ENCODE measurements at places on chromosomes 6 and 20.

- no peak for DNase-seq
Observed at GRCh38 chr6:44088827-44089590, 38.2 kb downstream of the MRPL14 start.

- no peak for DNase-seq
Observed at GRCh38 chr20:24684956-24685691, 215.7 kb downstream of the SYNDIG1 start.

DNA sequence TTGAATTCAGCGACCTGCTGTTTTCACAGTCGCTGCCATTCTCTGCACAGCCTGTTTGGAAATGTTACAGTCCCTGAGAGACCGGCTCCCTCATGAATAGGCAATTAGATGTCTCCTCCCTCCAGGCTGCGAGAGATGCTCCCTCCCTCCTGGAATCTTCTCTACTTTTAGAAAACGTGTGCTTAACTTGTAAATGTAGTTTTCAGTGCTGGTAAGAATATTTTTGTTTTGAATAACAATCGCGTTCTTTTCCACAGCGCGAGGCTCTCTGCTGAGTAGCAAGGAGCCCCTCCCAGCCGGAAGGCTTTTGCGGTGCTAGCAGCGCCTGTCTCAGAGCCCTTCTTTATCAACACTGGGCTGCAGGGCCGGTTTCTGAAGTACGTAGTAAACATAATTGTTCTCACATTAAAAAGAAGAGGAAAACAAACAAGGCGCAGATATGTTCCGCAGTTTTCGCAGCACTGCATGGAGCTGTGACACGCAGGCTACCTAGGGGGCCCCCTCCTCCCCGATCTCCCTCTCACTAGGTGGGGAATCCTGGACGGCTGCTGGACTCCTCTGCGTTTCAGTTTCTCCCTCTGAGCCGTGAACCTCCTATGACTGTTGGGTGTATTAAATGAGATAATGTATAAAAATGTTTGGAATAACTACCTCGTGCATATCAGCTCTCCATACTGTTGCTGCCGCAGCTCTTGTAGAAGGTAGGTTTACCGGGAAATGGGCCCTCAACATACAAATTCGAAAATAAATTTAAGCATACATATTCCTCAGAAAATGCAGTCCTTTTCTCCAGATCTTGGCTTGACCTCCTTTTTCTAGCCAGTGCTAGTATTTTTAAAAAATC is 79.0 kb upstream of the SPACA1 start:
- DNase-seq = peak; percentile 28

- DNase-seq = no peak
Observed at GRCh38 chr6:63440057-63440456, 120.3 kb upstream of the LGSN start.

GRCh38 chr6:67224989-67225388 is 1410.1 kb upstream of the ADGRB3 start:
- DNase-seq = no peak

- no peak for DNase-seq
Observed at GRCh38 chr6:106254636-106255035, 70.9 kb downstream of the ATG5 start.

DNA sequence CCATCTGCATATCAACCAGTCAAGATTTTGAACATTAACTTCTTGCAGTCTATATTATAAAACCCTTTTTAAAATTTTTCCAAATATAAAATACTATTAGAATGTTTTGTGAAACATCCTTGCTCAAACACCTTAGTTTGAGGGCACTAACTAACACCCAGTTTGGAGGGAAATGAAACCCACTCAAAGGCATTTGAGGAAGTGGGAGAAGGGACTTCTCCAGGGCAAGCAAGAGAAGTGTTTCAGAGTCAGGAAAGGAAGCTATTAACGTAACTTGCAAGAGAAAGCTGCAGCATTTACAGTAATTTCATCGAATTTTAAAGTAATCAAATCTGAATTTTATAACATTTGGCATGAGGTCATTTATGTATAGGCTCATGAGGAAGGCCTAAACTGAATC is 21.3 kb downstream of the MTFR2 start:
- DNase-seq = no peak

- DNase-seq = peak; percentile 24
Observed at GRCh38 chr20:5448449-5449118, 131.8 kb upstream of the PROKR2 start.

DNA sequence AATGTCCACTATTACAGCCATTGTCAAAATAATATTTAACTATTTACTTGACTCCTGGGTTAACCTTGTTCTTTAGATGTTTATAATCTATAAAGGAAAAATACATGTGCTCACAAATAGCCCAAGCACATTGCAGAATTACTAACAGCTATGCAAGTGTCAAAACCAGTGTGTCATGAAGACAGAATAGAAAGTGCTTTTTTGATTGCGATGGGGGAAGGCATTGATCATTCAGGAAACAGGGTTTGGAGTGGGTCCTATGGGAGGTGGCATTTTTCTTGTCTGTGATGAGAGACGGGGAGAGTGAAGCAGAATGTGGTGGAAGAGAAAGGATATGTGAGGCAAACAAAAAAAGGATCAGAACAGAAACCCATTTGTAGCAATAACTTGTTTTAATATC is 1.0 kb upstream of the AGPAT4 start:
- no peak for DNase-seq

- peak; percentile 51 for DNase-seq
Observed at GRCh38 chr6:110039981-110040383, 61.9 kb downstream of the GPR6 start.

DNA sequence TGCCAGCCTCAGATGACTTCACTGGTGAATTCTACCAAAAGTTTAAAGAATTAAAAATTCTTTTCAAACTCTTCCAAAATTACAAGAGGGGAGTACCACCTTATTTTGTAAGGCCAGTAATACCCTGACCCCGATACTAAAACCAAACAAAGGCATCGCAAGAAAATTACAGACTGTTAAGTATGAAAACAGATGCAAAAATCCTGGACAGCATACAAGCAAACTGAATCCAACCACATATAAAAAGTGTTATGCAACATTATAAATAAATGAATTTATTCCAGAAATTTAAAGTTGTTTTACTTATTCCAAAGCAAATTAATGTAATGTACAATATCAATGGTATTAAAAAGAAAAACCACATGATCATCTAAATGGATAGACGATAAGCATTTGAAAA is 873.6 kb upstream of the GJE1 start:
- DNase-seq = no peak

DNA sequence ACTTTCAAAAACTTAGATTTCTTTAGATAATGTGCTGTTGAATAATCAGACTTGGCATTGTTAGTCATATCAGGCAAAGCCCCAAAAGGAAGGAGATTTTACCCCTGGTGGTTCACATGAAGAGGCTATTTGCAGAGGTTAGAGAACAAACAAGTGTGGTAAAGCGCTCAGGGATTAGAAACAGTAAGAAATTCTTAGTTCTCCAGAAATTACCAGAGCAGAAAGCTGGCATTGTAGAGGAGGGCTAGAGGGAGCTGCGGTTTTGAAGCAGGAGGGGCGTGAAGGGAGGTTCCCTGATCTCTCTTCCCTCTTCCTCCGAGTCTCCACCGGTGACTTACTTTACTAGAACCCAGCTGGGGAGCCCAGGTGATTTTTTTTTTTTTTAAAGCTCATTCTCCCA is 10.2 kb downstream of the MYO6 start:
- DNase-seq = no peak

- no peak for DNase-seq
Observed at GRCh38 chr6:103895136-103895535, 964.6 kb downstream of the HACE1 start.

DNA sequence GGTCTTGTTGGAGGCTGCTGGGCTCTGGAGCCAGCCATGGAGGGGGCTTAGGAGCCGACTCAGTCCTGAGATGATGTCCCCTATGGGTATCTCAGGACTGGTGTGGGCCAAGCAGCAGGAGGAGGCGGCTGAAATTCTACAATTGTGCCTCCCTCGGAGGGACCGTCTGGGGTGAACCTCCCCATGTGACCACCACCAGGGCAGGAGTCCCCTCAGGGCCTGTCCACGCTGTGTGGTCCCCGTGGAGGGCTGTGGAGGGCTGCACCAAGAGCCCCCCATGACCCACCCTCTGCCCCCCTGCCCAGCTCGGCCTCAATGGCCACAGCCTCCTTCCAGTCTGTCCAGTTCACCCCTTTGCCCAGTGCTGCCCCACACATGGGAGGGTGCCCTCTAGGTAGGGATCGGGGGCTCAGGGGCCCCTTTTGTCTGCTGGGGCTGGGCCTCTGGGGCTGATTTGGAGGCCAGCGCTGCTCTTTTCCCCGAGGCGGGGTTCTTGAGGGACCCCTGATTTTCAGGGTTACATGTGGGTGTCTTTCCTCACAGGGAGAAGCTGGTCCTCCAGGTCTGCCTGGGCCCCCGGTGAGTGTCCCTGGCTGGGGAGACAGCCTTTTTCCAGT is 1.2 kb downstream of the COL9A3 start:
- DNase-seq = no peak

DNA sequence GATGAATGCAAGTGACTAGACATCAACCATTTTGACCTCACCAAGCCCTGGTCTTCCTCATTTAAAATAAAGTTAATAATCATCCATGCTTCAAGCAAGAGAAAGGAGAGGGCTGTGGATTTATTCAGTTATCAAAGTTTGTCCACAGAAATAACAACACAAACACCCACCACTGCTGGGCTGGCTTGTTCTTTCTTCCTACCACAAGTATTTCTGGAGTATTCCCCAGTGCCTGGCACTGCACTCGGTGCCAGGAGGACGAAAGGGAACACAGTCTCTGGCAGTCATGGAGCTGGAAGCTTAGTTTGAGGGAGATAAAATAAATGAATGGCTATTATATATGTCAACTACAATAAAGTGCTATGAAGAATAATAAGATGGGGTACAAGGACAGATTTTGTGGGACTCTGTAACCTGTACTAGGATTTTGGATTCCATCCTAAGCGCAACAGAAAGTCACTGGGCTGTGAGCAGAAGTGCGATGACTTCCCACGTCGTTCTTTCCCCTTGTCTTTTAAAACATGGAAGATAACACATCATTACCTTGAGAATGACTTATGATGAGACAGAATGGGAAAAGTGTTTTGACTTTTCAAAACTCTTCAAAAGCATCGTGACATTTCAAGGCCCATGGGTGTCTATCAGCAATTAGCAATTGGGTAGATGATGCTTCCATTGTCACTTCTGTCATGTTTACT is 74.5 kb upstream of the TRAF3IP2 start:
- no peak for DNase-seq

DNA sequence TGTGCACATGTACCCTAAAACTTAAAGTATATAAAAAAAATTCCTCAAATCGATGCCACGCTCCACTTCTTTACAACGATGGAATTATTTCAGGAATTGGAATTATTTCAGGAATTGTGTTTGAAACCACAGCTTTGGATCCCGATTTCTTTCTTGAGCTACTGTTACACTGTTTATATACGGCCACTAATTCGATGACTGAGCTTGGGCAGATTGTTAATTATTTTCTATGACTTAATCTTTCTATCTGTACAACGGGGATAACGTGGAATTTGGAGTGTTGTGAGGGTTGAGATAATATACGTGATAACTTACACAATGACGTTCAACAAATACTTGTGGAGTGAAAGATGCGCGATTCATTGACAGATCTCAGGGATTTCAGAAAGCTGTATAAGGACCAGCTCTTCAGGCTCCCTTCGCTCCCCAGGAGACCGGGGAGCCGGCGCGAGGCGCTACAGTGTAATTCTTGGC is 171.3 kb downstream of the SLC16A10 start:
- DNase-seq = no peak

DNA sequence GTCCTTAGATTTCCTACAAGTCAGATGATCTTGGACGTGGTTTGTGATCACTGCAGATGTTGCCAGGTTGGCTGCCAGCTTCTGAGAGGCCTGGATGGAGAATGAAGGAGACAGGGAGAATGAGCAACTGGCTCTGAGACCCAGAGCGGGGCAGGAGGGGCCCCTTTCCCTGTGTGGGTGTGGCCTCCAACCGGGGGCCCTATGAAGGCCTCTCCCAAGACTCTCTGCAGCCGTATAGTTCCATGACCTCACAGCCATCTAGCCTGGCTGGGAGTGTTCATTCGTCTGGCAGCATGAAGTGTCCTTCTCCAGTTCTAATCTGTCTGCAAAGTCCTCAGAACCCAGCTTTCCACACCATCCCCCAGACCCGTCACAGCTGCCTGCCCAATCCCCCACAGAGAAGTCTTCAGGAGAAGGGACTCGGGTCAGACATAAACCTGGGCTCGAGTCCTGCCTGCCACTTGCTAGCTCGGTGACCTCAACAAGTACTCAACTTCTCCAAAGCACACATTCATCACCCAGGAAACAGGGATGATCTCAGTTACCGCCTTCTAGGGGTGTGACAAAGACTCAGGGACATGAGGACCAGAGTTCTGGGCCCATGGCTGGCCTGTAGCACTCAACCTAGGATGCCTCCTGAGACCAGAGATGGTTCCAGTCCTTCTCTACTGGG is 122.6 kb downstream of the EDN3 start:
- no peak for DNase-seq

Measured in NCI-H1417 treated with DMSO at 0.1 percent for 48 hours (cell line).